ENCODE measurements at places on chromosomes 2 and 18.
A peak's percentile ranks its signal among the peaks of the same experiment; 100 is the strongest.

DNA sequence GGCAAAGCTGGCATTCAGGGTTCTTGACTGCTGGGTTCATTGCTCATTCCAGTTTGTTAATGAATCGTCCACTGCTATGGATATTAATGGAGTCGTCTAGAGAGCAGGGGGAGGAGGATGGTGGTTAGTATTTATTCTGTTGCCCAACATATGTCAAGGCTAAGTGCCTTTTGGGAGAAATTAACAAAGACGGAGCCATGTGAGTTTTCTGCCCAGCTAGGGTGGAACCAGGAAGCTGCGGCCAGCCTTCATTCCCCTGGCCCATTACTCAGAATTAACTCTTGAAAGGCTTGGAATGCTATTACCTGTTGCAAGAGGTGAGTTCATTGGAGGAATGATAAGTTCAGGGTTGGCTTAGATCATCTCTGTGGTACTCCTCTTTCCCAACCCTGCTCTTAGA is 19.3 kb downstream of the IGFBP2 start:
- DNase-seq: no peak

- DNase-seq: no peak
Observed at GRCh38 chr2:10520926-10521325, 72.8 kb upstream of the ODC1 start.

DNA sequence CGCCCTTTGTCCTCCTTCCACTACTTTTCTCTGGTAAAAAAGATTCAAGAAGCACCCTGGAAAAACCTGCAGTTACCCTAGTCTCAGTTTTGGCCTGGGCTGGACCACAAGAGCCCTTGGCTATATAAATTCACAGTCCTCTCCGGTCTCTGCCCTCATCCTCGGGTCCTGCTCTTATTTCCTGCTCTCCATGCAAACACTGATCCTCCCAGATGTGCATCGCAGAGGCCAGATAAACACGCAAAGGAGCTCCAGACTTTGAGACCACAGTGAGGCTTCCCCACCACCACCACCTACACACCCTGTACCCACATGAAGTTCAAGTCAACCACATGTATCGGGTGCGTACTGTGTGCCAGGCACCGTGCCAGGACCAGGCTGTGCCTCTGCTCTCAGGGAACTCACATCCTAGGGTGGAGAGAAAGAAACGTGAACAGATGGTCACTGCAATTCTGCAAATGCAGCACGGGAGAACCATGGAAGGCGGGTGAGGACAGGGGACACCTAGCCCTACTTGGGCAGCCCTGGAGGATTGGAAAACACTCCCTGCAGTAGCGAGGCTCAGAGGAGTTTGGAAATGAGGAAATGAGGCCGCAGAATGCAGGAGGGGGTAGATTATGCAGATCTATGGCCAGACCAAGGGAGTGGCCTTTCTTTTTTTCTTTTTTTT is 7.4 kb downstream of the CTDSP1 start:
- peak; percentile 83 for DNase-seq

- no peak for DNase-seq
Observed at GRCh38 chr18:67260841-67261240, 255.7 kb downstream of the DSEL start.

GRCh38 chr18:906416-907114 is 1.9 kb downstream of the ADCYAP1 start:
- DNase-seq: no peak

- DNase-seq: no peak
Observed at GRCh38 chr2:192122141-192122540, 72.6 kb downstream of the TMEFF2 start.

DNA sequence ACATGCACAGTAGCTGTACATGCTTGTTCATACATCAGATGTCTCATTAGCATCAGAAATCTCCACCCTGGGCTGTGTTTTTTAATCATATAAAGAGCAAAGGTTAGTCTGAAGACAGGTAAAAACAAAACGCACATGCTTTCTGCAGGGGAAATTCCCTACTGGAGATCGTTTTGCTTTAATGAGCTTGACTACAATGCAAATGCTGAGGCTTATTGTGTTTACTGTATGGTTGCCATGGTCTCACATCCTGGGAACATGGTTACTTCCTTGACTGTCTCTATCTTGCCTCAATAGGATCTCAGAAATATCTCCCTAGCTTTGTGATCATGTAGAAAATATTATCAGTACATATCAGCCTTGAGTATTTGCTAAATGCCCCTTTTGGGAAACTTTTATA is 336.5 kb upstream of the TFPI start:
- DNase-seq: no peak

DNA sequence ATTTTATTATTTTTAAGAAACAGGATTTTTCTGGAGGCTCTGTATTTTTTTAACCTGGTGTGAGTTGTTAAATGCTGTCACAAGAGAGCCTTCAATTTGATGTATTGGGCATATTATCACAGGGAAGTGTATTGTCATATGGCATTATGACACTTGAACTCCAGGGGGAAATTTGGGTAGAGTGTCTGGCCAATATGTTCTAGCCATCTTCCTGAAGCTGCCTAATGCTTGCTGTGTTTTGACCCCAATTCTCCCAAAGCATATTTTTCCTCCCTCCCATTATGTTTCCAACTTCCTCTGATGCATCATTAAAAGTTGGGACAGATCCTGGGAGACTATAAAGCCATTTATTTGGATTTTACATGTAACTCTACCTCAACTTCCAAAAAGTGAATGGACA is 214.1 kb upstream of the SESTD1 start:
- DNase-seq: no peak

DNA sequence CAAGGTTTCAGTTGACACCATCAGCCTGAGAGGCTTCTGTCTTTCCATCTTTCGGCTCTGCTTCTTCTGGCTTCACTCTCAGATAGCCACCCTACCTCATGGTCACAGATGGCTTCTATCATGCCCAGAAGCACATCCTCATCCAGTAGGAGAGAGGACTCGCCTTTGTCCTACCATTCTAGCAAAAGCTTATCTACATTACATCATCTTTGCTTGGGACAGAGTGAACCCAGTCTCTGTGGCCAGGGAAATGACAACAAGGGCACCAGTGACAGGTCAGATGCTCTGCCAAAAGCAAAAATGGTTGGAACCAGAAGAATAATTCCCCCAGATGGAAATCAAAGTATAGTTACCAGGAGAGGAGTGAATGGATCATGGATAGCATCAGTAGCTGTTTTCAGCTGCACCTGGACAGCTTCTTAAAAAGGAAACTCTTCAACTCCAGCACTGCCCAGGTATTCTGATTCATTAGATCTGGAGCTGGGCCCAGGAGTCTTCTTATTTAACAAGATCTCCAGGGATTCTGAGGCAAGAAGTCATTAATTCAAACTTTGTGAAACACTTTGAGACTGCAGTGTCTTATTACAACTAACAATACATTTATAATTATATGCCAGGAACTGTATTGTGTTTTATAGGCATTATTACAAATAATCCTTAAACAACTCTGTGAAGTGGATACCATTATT is 257.7 kb upstream of the UBE2E3 start:
- DNase-seq: no peak

- no peak for DNase-seq
Observed at GRCh38 chr2:128724972-128725371, 406.3 kb upstream of the HS6ST1 start.

DNA sequence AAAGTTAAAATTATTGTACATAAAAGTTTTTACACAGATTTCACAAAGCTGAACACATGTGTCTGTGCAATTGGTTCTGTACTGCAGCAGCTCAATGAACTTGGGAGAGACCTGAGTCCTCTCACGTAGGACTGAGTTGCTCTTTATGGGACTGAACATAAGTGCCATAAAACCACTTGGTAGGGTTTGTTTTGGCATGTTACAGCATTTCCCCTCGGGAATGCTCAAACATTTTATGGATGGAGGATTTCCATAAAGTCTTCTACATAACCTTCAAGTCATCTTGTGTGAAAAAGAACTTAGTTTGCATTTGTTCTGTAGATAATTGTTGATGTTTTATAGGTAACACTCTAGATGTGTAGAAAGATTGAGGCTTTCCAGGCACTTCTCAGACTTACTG is 15.9 kb downstream of the LYPD6 start:
- no peak for DNase-seq

- no peak for DNase-seq
Observed at GRCh38 chr2:48357351-48357750, 172.6 kb upstream of the STON1 start.

GRCh38 chr18:3717376-3718025 is 267.5 kb downstream of the TGIF1 start:
- DNase-seq: no peak

- no peak for DNase-seq
Observed at GRCh38 chr2:189783451-189783926, 650 bp downstream of the ORMDL1 start.

DNA sequence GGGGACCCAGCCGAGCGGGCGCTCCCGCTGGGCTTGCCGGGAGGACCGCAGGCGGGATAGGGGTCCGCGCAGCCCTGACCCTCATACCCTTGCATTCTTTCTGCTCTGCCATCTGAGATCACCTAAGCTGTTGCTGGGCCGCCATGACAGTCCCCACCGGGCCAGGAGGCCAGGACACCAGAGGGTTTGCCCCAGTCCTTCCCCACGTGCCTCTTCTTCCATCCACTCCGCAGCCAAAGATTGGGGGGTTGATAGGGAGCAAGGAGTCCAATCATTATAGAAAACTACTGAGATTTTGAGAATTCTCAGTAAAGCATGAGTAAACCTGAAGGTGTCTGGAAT is 453 bp upstream of the GRB14 start:
- no peak for DNase-seq

GRCh38 chr2:1992280-1992679 is 248.0 kb upstream of the PXDN start:
- DNase-seq: no peak

- no peak for DNase-seq
Observed at GRCh38 chr18:48915626-48916425, 34.9 kb downstream of the SMAD7 start.

- DNase-seq: no peak
Observed at GRCh38 chr2:140187086-140187485, 1406.9 kb upstream of the NXPH2 start.

DNA sequence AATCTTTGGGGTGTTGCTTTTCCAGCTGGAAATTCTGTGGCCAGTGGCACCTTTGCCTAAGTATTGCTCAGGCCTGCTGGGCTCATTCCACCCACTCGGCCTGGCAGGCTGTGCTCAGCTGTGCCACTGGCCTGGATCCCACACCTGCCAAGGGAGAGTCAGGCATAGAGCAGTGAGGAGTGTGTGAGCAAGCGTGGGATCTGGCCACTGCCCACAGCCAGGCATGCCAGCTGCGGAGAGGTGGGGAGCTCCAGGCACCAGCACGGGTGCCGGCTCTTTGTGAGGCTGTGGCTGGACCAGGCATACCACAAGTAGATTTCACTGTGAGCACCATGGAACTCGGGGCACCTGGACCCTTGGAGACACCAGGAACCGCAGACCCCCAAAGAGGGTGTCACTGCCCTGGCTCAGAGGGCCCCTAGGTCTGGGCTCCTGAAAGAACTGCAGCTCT is 118.1 kb upstream of the MAP2 start:
- no peak for DNase-seq

- DNase-seq: no peak
Observed at GRCh38 chr18:46053368-46054095, 18.5 kb downstream of the PSTPIP2 start.

DNA sequence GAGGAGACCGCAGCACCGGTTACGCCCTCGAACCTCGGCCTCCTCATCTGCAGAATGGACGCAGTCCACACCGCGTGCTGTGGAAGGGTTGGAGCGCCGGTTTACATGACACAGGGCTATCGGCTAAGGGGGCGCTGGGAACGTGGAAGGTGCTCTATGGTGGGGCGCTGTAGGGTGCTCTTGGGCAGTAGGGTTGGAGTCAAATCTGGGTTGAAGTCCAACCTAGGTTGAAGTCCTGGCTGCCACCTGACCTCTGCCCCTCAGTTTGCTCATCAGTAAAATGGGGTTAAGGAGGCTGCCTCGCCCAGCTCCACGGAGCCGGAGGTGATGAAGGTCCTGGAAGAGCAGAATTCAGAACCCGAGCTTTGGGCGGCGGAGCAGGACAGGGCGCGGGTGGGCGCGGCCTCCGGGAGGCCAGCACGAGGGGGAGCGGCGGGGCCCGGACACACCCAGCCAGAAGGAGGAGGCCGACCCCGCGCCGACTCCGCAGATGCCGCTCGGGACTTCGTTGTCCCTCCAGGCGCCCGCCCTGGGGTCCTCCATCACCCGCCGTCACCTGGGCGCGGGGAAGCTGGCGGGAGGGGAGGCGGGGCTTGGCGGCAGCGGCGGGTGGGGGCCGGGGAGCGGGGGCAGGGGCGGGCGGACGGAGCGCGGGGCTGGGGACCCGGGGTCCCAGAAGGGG is 558 bp upstream of the GAREM2 start:
- no peak for DNase-seq

DNA sequence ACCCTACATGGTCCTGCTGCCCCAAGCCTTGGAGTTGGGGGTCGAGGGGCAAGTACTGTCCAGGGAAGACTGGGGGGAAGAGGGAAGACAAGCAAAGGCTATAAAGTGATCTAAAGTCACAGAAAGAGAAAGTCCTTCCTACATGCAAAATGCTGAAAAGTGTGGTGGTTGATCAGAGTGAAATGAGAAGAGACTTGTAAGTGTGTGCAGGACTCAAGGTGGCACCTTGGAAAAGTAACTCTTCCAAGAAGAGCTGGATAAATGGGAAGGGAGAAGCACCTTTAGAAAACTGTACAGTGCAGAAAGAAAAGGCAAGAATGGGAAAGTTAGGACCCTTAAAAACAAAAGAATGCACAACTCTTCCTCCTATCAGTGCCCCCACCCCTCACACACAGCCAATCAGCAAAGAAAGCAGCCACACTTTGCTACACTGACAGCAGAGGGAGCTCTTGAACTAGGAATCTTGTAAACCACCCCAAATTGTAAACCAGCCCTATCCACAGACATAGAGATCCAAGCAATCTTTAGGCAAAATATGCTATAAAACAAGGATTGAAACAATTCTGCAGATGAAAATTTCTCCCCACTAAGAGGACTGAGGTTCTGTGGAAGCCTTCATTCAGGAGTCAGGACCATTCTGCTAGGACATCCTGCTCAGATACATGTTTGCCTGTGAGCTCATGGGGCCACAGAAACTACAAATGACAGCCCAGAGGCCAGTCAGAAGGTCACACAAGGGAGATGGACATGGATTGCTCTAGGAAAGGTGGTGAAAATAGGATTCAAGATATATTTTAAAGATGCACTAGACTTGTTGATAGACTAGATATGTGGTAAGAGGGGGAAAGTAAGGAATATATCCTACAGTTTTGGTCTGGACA is 146.4 kb downstream of the FTCDNL1 start:
- DNase-seq: no peak

- DNase-seq: no peak
Observed at GRCh38 chr2:134108113-134108512, 145.8 kb upstream of the MGAT5 start.

- DNase-seq: no peak
Observed at GRCh38 chr18:51563396-51563795, 365.9 kb upstream of the MEX3C start.

GRCh38 chr2:92073036-92073814 is 2798.0 kb upstream of the TEKT4 start:
- DNase-seq: no peak

DNA sequence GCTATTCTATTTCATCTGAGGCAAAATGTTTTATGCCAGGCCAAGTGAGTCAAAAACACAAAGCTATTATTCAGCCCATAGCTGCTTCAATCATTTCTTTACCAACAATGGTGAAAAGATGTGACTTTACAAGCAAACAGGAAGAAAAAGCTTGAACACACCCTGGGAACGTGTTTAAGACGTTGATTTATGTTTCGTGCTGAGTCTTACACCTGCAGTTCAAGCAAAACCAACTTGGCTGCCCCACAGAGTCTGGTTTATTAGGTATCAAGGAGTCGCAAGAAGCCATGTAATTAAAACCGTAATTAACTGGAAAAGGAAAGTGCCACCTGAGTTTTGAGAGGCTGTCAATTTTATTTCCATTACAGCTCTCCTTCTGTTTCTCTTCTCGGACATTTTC is 295.5 kb downstream of the MEIS1 start:
- no peak for DNase-seq

GRCh38 chr18:35949903-35950627 is 22.4 kb upstream of the RMP24 start:
- DNase-seq: peak; percentile 61

Data from CD4-positive, alpha-beta T cell treated with Interleukin-6 for 4 hours (primary cell).